ENCODE measurements at places on chromosomes 11 and 22. TPM values are rescaled to one million over a fixed set of nuclear protein-coding genes. Genes with fewer than 3 reads are reported as not detected.

Gene SLC37A2
- total RNA-seq = 1.2 TPM

- DNase-seq = no peak
Measured at GRCh38 chr11:122784325-122784955, 53.9 kb upstream of the CRTAM start.

DNA sequence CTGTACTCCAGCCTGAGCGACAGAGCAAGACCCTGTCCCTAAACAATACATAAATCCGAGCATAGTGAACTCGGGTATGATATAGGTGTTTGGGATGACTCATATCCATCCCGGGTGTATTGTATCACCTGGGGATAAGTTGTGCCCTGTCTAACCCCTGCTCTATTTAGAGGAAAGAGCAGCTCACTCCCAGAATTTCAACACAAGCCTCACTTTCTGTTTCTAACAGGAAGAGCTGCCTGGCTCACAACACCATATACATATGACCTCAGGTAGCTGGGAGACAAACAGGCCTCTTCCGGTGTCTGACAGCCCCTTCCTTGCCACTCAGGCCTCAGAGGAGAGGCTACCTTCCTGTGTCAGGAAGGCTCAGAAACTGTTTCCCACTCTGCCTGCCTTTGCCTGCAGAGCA is 9.9 kb upstream of the MICALL1 start:
- DNase-seq = no peak

- DNase-seq = no peak
Measured at GRCh38 chr22:47586038-47586437, 823.6 kb downstream of the TBC1D22A start.

GRCh38 chr11:69116671-69117070 is 39.1 kb upstream of the SMIM38 start:
- no peak for DNase-seq

Measured in frontal cortex (tissue), 4 donors.